ENCODE measurements at places on chromosomes 16 and 17. TPM values are rescaled to one million over a fixed set of nuclear protein-coding genes. Genes with fewer than 3 reads are reported as not detected.

TNS4 gene
- total RNA-seq, result 0.54 TPM

PLA2G10 gene
- 14.8 TPM for total RNA-seq

CCP110 gene
- 18.6 TPM for total RNA-seq

KRT27 gene
- not detected for total RNA-seq

KCNH4 gene
- not detected for total RNA-seq

GRCh38 chr17:19260958-19261357 is 23.8 kb downstream of the EPN2 start:
- DNase-seq, result no peak

DNA sequence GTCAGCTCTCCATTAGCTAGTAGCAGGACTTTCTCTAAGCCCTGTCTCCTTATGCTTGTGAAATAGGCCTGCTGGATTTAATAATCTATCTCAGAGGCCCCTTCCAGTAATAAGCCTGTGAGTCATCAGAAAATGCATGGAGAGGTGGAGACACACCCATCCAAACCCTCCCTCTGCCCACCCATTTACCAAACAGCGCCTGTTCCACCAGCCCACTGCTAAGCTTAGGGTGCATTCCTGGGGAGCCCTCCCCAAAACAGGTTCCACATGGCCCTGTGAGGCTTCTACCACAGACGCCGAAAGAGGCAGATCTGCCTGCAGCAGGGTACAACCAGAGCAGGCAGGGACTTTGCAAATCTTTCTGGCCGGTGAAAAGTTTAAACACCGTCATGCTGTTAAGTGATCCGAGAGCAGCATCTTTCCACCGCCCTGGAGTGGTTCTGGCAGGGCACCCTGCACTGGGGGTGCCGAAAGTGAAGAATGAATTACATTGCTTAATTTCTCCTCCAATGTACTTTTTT is 99.3 kb downstream of the GAS7 start:
- no peak for DNase-seq

DNA sequence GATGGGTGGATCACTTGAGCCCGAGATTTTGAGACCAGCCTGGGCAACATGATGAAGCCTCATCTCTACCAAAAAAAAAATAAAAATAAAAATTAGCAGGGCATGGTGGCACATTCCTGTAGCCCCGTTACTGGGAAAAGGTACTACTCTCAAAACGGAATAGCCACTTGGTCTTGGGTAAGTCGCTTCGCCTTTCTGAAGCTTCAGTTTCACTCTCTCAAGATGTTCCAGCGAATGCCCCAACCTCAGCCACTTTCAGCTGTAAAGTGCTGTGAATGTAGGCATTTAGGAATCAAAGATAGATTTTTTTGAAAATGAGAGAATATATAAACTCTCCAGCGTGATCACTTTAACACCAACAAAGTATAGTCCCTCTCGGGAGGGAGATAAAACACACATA is 154.1 kb upstream of the HS3ST3A1 start:
- no peak for DNase-seq

Measured in Peyer's patch (tissue), 4 donors.